Omental fat pad (tissue), 4 donors: ENCODE measurements at places on chromosomes 5 and 9.

GRCh38 chr5:75265731-75266130, 29.1 kb upstream of the ANKRD31 start:
- no peak for DNase-seq

DNA sequence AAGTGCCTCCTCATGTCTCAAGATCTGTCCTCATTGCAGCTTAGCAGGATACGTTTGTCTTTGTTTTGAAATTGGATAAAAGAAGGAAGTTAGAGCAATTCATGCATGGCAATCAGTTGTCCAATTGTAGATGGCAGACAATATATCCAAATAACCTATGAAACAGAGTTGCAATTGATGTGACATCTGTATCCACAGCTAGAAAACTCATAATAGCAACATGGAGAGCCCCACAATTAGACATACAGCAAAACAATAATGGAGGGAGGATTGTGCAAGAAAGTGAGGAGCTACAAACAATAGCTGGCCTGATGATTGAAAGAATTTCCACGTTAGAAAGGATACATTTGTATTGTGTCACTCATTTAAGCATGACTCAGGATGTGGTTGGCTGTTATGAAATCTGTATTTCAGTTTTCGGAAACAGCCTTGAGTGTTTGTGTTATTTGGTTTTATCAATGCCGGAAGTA, 132.0 kb downstream of the FAM174A start:
- no peak for DNase-seq

DNA sequence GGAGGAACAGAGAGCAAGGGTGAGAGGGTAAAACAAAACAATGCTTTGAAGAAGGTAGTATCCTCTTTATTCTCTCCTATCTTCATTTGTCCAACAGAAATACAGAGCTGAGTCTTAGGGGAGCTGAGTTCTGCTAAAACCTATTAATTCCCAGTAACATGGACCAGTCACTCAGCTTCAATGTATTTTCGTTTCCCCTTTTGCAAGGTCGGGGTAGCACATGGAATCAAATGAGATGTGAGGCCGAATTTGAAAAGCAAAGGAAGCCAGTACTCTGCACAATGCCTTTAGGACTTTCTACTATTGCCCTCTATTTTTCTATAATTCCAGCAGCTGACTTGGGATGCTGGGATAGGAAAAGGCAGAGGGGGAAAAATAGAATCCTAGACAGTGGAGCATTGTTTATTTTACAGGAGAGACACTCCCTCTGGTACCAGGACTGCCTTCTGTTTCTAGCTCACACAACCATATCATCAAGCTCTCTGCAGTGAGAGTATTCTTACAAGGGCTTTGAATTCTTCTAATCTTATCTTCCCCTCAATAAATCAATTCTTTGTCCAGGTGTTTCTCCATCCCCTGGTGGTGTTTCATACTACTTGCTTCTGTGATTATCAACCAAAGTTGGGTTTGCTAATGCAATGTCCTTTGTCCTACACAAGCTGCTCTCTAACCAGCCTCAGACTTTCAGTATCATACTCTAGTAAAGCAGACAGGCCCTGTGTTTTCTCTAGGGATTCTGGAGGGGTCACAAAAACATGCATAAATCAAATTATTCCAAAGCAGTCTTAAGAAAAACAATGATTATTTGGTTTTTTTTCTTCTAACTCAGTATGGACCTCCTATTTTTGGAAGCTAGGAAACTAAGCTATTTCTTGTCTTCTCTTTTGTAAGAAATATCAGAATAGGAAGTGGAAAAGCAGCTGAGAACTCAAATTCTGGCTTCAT, 341.5 kb downstream of the OSTF1 start:
- DNase-seq: no peak

GRCh38 chr5:45225571-45226031, 416.9 kb downstream of the MRPS30 start:
- no peak for DNase-seq

GRCh38 chr5:58501778-58502417, 10.7 kb downstream of the GAPT start:
- no peak for DNase-seq

DNA sequence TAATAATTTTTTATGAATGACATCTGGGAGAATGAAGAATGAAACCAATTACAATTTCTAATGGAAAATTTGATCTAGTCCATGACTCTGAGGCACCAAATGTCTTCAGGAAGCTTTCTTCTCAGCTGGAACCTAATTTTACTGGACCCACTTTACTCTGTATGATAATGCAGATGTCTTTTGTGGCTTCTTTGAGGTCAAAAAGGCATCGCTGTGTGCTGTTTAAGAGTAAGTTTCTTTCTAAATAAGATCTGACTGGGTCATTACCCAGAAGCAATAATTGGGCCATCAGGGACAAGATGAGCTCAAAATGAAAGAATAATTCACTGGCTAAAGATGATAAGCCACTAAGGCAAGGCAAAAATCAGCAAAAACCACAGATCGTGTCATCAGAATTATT, 633.4 kb downstream of the PSAT1 start:
- no peak for DNase-seq

GRCh38 chr5:122101636-122102285, 23.7 kb upstream of the LOX start:
- no peak for DNase-seq

DNA sequence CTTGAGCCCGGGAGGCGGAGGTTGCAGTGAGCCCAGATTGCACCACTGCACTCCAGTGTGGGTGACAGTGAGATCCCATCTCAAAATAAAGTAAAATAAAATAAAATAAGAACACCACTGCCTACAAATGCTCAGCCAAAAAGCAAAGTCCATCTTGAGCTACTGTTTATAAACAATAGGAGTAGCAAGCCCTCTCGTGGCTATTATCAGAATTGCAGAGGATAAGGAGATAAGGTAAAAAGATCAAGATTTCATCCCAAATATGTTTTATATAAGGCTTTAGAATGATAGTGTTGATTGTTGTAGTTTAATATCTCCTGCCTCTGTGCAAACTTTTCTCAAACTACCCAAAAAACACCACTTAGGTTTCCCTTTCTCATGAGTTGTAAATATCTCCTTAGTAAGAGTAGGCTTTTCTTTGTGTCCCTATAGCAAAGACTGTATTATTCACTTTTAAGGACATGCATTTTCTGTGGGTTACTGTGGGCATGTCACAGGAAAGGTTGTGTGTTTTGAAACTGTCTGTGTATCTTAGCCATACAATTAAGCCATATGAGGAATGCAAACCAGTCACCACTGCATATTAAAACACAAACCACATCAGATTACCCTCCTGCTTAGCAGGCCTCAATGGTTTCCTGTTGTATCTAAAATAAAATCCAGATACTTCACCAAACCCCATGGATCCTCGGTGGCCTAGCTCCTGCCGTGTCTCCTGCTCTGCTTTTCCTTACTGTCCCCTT, 31.8 kb upstream of the CKS2 start:
- DNase-seq: no peak

- no peak for DNase-seq
Observed at GRCh38 chr9:27078685-27079084, 30.3 kb upstream of the TEK start.

DNA sequence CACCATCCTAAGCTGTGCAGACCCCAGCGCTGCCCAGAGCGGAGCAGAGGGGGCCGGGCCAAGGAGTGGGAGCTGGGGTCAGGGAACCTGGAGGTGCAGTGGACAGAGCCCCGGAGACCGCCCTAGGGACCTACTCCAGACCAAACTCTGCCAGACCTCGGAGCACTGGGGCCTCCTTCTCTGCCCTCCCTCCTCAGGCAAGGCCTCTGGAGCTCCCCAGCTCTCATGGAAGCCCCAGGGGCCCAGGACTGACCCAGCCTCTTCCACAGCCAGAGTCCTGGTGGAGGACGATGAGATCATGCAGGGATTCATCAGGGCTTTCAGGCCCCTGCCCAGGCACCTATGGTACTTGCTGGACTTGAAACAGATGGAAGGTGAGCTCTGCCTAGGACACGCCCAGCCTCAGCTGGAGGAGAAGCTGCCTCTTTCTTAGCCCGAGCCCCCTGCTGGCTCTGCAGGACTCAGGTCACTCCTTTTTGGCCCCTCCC, 3.6 kb downstream of the PAEP start:
- no peak for DNase-seq

GRCh38 chr5:40223884-40224402, 455.8 kb upstream of the PTGER4 start:
- DNase-seq: no peak

GRCh38 chr5:110032376-110032775, 342.6 kb downstream of the MAN2A1 start:
- DNase-seq: no peak

DNA sequence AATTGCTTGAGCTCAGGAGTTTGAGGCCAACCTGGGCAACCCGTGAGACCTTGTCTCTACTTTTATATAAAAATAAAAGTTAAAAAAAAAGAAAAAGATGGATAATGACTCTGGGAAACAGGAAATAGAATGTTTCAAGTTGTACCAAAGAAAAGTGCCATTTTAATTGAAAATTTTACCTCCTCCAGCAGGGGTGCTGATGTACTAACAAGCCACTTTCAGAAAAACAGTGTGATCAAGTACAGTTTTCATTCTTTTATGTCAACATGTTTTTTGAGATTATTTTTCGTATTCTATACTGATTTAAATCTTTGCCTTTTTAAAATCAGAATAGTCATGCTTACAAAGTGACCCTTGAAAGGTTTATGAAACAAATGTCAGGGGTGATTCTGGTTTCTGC, 30.8 kb downstream of the F2R start:
- no peak for DNase-seq

DNA sequence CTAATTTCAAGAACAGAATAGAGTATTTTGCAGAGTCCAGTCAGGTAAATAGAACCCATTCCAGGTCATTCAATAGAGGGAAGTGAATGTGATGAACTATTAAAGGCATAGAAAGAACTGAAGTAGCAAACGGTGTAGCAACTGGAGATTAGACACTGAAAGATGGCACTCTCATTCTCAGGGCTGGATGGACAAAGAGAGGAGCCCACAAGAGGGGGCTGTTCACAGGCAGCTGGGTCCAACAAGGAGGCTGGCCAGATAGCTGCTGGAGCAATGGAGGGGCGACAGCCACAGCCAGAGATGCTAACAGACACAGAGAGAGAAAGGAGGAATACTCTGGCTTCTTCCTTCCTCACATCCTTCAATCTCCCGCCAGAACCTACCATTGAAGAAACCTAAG, 93.1 kb upstream of the SMARCA2 start:
- no peak for DNase-seq

DNA sequence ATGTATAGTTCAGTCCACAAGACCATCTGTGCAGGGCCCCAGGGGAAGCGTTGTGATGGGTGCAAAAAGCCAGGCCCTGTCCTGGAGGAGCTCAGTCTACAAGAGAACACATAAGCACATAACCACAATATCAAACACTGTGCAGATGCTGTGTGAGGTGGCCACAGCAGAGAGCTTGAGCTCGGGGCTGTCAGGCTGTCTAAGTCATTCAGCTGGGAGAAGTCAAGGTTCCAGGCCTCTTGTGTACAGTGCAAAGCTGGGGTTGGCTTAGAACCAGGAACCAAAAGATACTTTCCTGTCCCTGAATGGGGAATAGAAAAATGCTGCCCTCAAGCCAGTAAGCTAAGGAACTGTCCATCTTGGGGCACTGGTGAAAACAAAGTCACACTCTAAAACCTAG, 75.0 kb downstream of the PRDM6 start:
- no peak for DNase-seq

GRCh38 chr5:102832445-102832844, 77.3 kb downstream of the PAM start:
- no peak for DNase-seq

DNA sequence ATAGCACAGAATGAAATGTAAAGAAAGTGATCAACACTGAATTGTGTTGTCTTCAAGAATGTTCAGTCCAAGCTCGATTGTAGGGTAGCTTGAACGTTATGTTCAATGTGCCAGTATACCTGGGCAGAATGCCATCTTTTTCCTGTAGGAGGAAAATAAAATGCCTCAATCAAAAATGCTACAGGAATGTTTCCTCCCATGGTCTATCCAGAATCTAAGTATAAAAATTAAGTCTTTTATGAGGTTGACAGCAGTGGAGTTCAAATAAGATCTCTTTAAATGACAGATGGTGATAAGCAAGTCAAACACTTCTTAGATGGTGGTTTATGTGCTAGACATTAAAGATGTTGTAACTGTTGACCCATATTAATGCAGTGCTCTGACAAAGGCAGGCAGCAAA, 488.6 kb downstream of the CSNK1G3 start:
- DNase-seq: no peak

GRCh38 chr5:170296036-170296934, 1.3 kb downstream of the LCP2 start:
- DNase-seq: no peak

DNA sequence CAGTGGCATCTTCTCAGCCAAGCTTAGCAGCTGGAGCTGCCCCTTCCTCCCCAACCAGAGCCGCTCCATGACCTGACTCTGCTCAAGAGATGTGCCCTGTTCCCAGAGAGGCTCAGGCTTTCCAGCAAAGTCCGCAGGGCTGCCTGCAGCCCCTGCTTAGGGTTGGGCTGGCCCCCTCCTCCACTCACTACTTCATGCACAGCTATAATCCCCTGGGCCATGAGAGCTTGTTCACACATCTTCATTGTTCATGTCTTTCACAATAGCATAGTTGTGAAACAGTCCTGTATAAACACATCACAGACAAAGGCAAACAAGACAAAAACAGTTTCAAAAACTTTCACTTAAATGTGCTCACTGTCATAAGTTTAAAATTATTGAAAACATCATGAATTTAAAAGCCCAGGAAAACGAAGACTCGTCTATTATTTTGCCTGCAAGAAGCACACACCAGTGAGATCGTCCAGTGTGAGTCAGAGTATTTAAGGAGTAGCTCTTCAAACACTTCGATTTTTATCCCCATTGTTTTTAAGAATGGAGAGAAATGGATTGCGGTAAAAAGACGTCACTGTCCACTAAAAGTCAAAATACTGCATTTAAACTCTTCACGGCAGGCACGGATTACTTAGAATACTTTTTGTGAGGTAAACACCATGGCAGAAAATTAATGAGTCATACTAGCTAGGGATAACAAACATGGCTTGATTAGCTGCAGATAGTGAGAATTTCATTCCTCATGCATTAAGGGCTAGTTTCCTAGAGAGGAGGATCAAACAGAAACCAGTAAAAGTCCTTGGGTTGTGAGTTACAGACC, 40.7 kb upstream of the S1PR3 start:
- DNase-seq: no peak

- peak; percentile 81 for DNase-seq
Observed at GRCh38 chr9:137422604-137423513, at the start of the genes EXD3 and NOXA1. EXD3 (minus strand) TSS chr9:137423162; CDS start chr9:137395357, 27,805 bp downstream. NOXA1 (plus strand) TSS chr9:137423393; CDS start chr9:137423530, 137 bp downstream.

- DNase-seq: no peak
Observed at GRCh38 chr5:137367951-137368350, 131.2 kb downstream of the SPOCK1 start.

- DNase-seq: no peak
Observed at GRCh38 chr5:128962211-128962610, 3.1 kb upstream of the SLC27A6 start.
